Osteoblast (primary cell): ENCODE measurements at places on chromosomes 16 and 17.

- DNase-seq = peak; percentile 91
Observed at GRCh38 chr17:19578545-19578944, 44.9 kb downstream of the SLC47A1 start.

- DNase-seq = no peak
Observed at GRCh38 chr16:59597269-59597668, 863.2 kb upstream of the GOT2 start.

GRCh38 chr17:20116683-20117309, 107.6 kb downstream of the SPECC1 start:
- DNase-seq = peak; percentile 64

DNA sequence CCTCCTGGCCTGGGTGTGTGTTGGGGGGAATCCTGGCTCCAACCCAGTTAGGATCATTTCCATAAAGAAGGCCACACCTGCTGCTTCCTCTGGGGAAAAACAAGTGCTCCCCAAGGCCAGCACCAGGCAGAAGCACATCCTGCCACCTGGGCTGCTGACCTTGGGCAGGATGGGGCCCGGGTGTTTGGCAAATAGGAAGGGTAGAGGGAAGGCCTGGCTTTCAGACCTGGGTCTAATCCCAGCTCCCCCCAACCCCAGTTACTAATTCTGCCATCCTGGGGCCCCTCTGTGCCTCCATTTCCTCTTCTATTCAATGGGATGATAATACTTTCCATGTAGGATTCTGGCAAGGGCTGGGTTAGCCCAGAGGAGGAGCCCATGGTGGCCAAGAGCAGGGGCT, 3.0 kb upstream of the NLRC5 start:
- DNase-seq = peak; percentile 62

- DNase-seq = no peak
Observed at GRCh38 chr17:57068222-57068658, 16.8 kb upstream of the AKAP1 start.

DNA sequence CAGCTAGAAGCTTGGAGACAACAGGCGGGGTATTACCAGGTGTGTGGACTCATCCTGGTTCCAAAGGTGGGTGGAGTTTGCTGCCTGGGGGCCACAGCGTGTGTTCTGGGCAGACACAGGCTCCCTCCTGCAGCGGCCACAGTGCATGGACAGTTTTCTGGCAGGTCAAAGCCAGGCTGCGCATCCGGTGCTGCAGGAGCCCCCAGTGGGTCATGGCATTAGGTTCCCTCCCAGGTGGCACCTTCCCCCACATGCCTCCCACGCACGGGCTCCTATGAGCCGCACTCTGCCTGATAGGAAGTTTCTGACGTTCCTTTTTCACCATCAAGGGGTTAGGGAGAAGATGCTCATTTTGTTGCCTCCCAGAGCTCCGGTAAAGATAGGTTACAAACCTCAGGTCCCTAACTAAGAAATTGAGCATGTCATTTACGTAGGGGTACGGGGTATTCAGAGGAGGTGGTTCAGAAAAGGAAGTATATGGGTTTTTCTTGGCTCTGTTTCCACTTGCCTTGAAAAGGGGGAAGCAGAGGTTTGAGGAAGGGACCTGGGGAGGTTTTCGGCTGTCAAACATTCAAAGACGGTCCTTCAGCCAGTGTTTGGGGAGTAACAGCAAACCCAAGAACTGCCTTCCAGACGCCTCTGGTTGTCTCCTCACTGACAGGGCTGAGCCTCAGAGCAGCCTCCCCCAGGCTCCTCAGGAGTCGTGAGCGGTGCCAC, 32.7 kb upstream of the NAT9 start:
- no peak for DNase-seq

GRCh38 chr17:49041527-49041926, 44.3 kb downstream of the IGF2BP1 start:
- no peak for DNase-seq
